Lung (tissue), 17 donors: ENCODE measurements at places on chromosomes 12 and 14. TPM values are rescaled to one million over a fixed set of nuclear protein-coding genes. Genes with fewer than 3 reads are reported as not detected.

Gene CDCA3
- total RNA-seq, result 3.5 TPM

Gene WNT1
- 0.20 TPM for total RNA-seq

Gene OASL
- 0.60 TPM for total RNA-seq

Gene INHBC
- not detected for total RNA-seq

Gene ERBB3
- 67.9 TPM for total RNA-seq

Gene WSCD2
- 1.8 TPM for total RNA-seq

Gene HCFC2
- 14.4 TPM for total RNA-seq

Gene KRT6C
- total RNA-seq, result not detected

Gene ETFBKMT
- 3.9 TPM for total RNA-seq

Gene BIN2
- 13.4 TPM for total RNA-seq

DNA sequence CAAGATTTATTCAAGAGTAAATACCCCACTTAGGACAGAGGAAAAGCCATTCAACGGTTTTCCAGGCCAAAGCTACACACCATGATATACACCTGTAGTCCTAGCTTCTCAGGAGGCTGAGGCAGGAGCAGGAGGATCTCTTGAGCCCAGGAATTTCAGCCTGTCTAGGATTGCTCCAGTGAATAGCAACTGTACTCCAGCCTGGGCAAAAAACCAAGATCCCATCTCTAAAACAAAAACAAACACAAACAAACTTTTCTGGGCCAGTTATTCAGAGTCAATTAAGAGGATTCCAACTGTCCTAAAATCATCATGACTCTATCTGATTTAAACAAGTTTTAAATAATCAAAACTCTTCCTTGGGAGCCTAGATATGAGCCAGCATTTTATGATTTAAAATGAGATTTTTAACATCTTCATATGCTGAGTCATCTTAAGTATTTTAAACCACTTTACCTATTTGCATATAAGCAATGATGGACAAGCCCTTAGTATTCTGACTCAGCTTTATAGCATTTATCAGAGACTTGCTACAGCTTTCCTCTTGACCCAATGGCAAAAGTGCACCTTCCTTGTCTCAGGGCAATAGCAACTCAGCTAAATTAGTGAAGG lies 77.1 kb downstream of the KCNMB4 start:
- H3K4me1 ChIP-seq, result peaks cover 2% of the 10 kb centered on the region
- H3K27ac ChIP-seq, result no peak overlapping the region
- DNase-seq, result peak; percentile 72
- no peaks in the 10 kb centered on the region for H3K36me3 ChIP-seq
- H3K4me3 ChIP-seq, result no peak overlapping the region

- DNase-seq, result no peak
- peaks cover 52% of the 10 kb centered on the region for H3K36me3 ChIP-seq
- H3K4me1 ChIP-seq, result no peaks in the 10 kb centered on the region
- no peak overlapping the region for H3K4me3 ChIP-seq
Measured at GRCh38 chr14:77286576-77286975, 15.6 kb upstream of the NGB start.

- no peaks in the 10 kb centered on the region for H3K36me3 ChIP-seq
- peaks cover 5% of the 10 kb centered on the region for H3K4me1 ChIP-seq
- DNase-seq, result no peak
- no peaks in the 10 kb centered on the region for H3K27me3 ChIP-seq
- no peak overlapping the region for H3K27ac ChIP-seq
Measured at GRCh38 chr12:114848666-114849065, 164.7 kb upstream of the TBX3 start.

- H3K4me1 ChIP-seq, result no peaks in the 10 kb centered on the region
- H3K27ac ChIP-seq, result no peak overlapping the region
- H3K4me3 ChIP-seq, result no peak overlapping the region
- no peaks in the 10 kb centered on the region for H3K27me3 ChIP-seq
- no peaks in the 10 kb centered on the region for H3K36me3 ChIP-seq
Measured at GRCh38 chr14:103304706-103305105, 29.3 kb upstream of the EIF5 start.

GRCh38 chr12:93706387-93706786 lies 29.2 kb downstream of the CRADD start:
- DNase-seq, result no peak
- H3K36me3 ChIP-seq, result no peaks in the 10 kb centered on the region
- H3K4me3 ChIP-seq, result no peak overlapping the region
- H3K27me3 ChIP-seq, result no peaks in the 10 kb centered on the region
- no peak overlapping the region for H3K27ac ChIP-seq

GRCh38 chr12:22048351-22049041 lies 2.5 kb downstream of the CMAS start:
- no peak overlapping the region for H3K27ac ChIP-seq
- H3K4me3 ChIP-seq, result no peak overlapping the region
- H3K27me3 ChIP-seq, result no peaks in the 10 kb centered on the region
- H3K4me1 ChIP-seq, result peaks cover 19% of the 10 kb centered on the region
- no peaks in the 10 kb centered on the region for H3K36me3 ChIP-seq
- no peak for DNase-seq

DNA sequence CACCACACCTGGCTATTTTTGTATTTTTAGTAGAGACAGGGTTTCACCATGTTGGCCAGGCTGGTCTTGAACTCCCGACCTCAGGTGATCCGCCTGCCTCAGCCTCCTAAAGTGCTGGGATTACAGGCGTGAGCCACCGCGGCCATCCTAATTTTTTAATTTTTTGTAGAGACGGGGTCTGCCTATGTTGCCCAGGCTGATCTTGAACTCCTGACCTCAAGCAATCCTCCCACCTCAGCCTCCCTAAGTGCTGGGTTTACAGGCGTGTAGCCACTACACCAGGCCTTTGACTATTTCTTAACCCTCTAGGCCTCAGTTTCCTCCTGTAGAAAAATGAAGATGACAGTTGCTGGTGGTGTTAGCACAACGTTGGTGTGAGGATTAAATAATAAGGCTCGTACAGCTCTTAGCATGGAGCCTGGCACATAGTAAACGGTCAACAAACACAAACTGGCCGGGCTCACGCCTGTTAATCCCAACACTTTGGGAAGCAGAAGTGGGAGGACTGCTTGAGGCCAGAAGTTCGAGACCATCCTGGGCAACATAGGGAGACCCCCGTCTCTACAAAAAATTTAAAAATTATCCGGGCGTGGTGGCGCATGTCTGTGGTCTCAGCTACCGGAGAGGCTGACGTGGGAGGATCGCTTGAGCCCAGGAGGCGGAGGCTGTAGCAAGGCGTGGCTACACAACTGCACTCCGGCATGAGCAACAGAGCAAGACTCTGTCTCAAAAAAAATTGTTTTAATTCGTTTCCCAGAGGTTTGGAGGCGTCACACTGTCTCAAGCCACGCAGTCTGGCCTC lies 979 bp downstream of the DDX54 start:
- peaks cover 15% of the 10 kb centered on the region for H3K36me3 ChIP-seq
- peak overlapping the region; percentile 90 for H3K27ac ChIP-seq
- DNase-seq, result no peak
- H3K4me1 ChIP-seq, result no peaks in the 10 kb centered on the region
- no peaks in the 10 kb centered on the region for H3K27me3 ChIP-seq

GRCh38 chr12:48084841-48085460 lies 20.9 kb downstream of the SENP1 start:
- no peak overlapping the region for H3K27ac ChIP-seq
- H3K27me3 ChIP-seq, result no peaks in the 10 kb centered on the region
- DNase-seq, result no peak
- H3K4me1 ChIP-seq, result no peaks in the 10 kb centered on the region
- no peak overlapping the region for H3K4me3 ChIP-seq

- peaks cover 9% of the 10 kb centered on the region for H3K36me3 ChIP-seq
- peak; percentile 93 for DNase-seq
- H3K4me1 ChIP-seq, result peaks cover 27% of the 10 kb centered on the region
- H3K4me3 ChIP-seq, result no peak overlapping the region
Measured at GRCh38 chr14:63962906-63963305, 110.1 kb downstream of the SYNE2 start.

- H3K27ac ChIP-seq, result no peak overlapping the region
- H3K36me3 ChIP-seq, result peaks cover 45% of the 10 kb centered on the region
- no peak overlapping the region for H3K4me3 ChIP-seq
Measured at GRCh38 chr12:133108150-133108549, 21.9 kb downstream of the ZNF891 start.

DNA sequence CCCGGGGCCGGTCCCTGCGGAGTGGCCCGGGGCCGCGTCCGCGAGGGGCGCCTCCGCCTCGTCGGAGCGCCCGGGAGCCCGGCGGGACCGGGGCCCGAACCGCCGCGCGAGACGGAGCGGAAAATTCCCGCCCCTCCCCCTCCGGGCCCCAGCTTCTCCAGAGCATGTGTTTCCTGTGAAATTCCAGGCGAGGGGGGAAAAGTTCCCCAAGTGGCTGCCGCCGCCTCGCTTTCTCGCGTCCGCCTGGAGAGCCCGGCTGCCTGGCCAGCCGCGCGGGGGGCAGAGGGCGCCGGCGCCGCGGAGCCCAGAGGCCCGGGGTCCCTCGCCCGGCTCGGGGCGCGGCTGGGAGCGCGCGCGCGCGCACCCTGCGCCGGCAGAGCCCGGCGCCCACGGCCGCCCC lies 904 bp downstream of the CACNA1C start:
- peaks cover 59% of the 10 kb centered on the region for H3K27me3 ChIP-seq
- peaks cover 4% of the 10 kb centered on the region for H3K4me1 ChIP-seq
- peak; percentile 77 for DNase-seq
- no peaks in the 10 kb centered on the region for H3K36me3 ChIP-seq
- H3K27ac ChIP-seq, result peak overlapping the region; percentile 82
- peak overlapping the region; percentile 55 for H3K4me3 ChIP-seq

DNA sequence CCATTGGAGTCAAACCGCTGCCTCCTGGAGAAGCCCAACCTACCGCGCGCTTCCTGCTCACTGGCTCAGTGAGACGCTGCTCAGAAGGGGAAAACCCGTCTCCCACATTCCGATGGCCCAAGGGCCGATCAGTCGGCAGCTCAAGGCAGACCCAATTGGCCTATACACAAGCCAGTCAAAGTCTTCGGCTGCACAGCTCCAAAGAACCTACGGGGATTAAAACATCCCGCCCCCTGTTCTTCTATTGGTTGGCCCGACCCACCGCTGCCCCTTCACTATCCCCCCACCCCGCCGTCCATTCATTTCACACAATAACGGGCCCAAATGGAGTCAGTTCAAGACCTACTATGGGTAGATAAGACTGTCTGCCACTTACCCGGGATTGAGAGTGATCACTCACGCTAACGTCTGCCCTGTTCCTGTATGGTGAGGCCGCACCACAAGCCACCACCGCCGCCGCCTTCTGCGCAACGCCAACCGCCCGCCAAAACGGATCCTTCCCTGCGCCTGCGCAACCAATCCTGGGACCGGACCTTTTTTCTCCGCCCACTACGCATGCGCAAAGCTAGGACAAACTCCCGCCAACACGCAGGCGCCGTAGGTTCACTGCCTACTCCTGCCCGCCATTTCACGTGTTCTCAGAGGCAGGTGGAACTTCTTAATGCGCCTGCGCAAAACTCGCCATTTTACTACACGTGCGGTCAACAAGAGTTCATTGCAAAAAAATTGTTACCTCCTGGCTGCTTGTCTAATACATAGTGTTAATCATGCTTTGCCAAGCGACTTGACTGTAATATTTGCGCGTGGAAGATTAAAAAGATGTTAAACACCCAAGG lies at the start of gene CBX5:
Gene CBX5 (minus strand): TSS at position 491 of the 836 bp plus-strand sequence. CDS start 22,472 bp downstream, outside the sequence.
- peaks cover 19% of the 10 kb centered on the region for H3K36me3 ChIP-seq
- peaks cover 26% of the 10 kb centered on the region for H3K4me1 ChIP-seq
- DNase-seq, result peak; percentile 100
